ENCODE measurements at places on chromosomes 1 and 21.

- no peak for DNase-seq
Measured at GRCh38 chr1:112337028-112337531, 58.9 kb upstream of the CTTNBP2NL start.

- peak; percentile 35 for DNase-seq
Measured at GRCh38 chr21:45022736-45023135, 51.6 kb upstream of the ADARB1 start.

DNA sequence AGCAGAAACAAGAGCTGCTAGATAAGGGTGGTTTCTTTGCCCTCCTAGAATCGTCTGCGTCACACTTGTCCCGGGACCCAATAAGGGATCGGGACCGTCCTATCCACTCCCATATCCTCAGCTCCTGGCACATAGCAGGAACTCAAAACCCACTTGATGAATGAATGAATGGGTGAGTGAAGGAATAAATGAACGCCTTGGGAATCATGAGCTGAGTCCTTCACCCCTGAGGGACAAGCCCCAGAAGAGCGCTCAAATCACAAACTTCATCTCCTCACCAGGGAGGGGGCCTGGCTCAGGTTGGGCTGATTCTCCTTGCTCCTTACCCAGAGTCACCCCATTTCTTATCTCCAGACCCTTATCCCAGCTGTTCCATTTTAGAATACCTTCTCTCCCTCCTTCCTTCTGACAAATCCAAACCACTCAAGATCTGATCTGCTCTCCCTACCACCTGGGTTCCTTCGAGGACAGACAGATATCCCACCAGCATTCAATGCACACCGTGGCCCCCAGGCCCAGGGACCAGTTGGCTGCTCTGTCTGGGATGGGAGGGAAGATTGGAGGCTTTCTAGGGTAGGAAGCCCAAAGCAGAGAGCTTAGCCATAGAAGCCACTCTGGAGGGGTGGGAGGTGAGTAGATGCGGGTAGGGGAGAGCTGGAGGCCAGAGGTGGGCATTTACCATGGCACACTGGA lies 643 bp upstream of the MOB3C start:
- no peak for DNase-seq

GRCh38 chr21:46544003-46544402 lies 60.9 kb downstream of the S100B start:
- no peak for DNase-seq

- no peak for DNase-seq
Measured at GRCh38 chr1:226202246-226202645, 15.7 kb upstream of the ACBD3 start.

Data from natural killer cell treated with Interleukin-12 subunit alpha and Interleukin-12 subunit beta and Interleukin-15 and Interleukin-18, amount 100 ng/mL, for 72 hours (primary cell).